ENCODE measurements at places on chromosomes 5 and 9. TPM values are rescaled to one million over a fixed set of nuclear protein-coding genes. Genes with fewer than 3 reads are reported as not detected.

- no peak for DNase-seq
These were observed 103.3 kb downstream of the SREK1 start for GRCh38 chr5:66247176-66247960.

GRCh38 chr5:78649211-78649695, 681 bp upstream of the LHFPL2 start:
- DNase-seq: no peak

Gene PCDHGB3
- not detected for total RNA-seq

Gene CSF2
- total RNA-seq: 0.65 TPM
